Posterior vena cava (tissue), 2 donors: ENCODE measurements at places on chromosomes 1 and 21. TPM values are rescaled to one million over a fixed set of nuclear protein-coding genes. Genes with fewer than 3 reads are reported as not detected.

- DNase-seq, result peak; percentile 49
These were observed 11.7 kb downstream of the SLC35E2B start for GRCh38 chr1:1680912-1681273.

DNA sequence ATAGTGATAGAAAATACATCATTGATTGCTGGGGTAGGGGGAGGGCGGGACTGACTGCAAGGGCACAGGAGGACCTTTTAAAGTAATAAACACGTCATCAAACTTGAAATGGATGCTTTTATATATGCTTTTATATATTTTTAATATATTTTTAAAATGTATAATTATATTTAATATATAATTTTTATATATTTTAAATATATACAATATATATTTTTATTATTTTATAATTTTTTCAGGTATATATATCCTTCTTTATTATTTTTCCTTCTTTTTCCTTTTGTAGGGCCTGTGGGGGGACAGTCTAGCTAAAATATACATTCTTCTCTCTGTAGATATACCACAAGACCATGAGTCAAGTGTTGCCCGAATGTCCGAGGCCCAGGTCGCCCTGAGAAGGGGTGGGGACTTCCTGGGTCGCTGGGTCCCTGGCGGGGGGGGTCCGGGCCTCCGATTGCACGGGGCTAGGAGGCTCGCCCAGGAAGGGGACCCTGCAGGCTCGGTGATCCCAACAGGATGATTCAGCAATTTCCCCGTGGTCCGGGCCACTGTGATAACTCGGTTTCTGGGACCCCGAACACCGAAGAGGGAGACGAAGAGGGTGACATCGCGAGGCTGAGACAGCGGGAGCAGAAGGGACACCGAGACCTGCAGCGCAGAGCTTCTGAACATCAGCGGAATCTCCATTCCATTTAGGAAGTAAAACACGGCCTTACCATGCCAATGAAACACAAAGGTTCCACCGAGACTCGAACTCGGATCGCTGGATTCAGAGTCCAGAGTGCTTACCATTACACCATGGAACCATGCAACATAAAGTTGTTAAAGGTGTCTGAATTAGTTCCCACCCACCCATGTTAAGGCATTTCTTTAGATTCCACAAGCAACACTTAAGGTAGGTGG lies 112.5 kb upstream of the NBPF11 start:
- no peak for DNase-seq

GRCh38 chr1:245896258-245896657 lies 610.8 kb downstream of the SMYD3 start:
- no peak for DNase-seq

- DNase-seq, result no peak
These were observed 287.0 kb upstream of the ESRRG start for GRCh38 chr1:217010253-217010652.

DNA sequence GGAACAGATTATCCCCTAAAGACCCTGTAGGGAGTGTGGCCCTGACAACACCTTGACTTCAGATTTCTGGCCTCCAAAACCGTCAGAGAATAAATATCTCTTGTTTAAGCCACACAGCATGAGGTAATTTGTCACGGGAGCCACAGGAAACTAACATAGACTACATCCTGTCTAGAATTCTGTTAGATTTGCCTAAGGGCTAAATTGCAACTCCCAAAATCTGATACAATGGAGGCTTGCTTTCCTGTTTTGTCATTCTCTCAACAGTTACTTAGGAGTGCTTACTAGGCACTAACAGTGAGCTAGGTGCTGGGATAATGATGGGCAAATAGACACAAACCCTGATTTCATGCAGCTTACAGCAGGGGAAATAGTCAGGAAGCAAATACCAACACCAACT lies 141.6 kb downstream of the MIS18A start:
- no peak for DNase-seq

The RAB3B gene
- 0.05 TPM for total RNA-seq
